ENCODE measurements at places on chromosomes 13 and 19.

DNA sequence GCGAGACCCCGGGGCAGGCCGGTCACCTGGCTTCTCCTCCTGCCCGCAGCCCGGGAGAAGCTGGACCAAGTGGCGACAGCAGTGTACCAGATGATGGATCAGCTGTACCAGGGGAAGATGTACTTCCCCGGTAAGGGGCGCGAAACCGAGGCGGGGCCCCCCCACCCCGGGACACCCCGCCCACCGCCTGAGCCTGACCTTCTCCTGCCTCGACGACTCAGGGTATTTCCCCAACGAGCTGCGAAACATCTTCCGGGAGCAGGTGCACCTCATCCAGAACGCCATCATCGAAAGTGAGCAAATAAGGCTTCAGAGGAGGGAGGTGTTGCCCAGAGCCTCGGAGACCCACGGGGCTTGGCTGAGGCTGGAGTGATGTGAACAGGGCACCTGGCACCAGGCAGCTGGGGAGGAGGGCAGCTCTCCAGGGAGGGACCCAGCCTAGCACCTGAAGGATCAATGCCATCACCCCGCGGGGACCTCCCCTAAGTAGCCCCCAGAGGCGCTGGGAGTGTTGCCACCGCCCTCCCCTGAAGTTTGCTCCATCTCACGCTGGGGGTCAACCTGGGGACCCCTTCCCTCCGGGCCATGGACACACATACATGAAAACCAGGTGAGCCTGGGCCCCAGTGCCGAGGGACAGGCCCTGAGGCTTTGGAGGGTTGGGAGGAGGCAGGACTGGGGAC lies 629 bp downstream of the IZUMO4 start:
- DNase-seq: no peak

DNA sequence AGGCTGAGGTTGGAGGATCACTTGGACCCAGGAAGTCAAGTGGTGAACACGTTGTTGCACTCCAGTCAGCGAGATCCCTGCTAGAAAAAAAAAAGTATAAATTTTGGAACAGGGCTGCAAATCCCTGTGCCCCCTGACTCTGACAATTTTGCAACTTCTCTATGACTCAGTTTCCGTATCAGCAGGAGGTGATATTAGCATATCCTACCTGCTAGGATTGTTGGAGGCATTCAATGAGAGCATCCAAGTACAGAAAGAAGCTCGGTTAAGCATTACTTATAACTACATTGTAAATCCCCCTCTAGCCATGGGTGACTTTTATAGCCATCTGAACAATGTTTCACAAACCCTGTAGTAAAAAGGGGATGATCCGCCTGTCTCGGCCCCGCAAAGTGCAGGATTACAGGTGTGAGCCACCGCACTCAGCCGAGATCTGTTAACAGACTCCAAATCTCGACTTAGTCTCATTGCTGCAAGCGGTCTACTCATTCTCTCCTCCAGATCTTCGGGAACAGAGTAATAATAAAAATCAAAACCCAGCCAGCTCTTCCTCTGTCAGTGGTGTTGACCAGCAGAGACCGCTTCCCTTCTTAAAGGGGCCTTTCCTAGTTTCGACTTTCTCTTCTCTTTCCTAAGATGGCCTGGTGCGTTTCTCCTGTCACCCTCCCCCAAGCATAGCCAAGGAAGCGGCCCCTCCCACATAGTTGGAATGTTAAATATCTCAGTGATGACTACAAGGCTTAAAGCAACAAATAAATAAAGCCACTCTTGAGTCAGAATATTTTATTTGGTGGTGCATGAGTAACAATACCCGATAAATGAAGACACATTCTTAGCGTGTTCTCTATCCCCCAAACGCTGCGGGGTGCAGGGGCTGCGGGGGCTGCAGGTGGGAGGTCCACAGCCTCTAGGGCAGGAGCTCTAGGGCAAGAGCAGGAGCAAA lies 10.3 kb upstream of the BICRA start:
- peak; percentile 94 for DNase-seq

DNA sequence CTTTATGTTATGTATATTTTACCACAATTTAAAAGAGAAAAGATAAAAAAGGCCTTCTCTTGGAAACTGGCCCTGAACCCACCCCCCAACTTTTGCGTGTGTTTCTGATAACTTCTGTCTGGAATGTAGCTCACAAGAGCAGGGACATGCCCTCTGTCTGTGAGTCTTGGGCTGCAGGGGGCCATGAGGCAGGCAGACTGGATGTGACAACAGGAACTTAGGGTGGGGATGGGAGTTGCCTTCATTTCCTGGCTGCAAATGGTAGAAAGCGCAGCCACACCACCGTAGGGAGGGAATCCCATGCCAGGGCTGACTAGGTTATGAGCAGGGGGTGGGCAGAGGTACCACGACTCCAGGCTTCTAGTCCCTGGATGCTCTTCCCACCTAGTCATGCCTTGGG lies 21.9 kb downstream of the CILP2 start:
- no peak for DNase-seq

GRCh38 chr13:73698859-73699258 lies 435.3 kb downstream of the KLF12 start:
- DNase-seq: no peak

- DNase-seq: peak; percentile 88
These were observed 193.6 kb downstream of the RAP2A start for GRCh38 chr13:97627566-97627965.

DNA sequence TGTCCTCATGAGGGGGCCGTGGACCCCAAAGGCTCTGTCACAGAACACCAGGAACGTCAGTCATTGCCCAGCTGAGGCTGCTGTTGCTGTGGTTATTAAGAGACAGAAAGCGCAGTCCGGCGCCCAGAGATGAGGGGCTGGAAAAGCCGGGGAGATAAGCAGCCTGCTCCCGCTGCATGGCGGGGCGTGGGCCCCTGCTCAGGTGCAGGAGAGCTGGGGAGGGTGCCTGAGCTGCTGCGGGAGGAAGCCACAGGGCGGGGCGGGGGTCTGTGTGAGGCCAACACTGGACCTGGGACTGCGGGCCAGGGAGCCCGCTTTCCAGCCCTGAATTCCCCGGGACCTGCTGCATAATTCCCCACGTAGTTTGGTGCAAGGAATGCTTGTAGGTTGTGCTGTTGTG lies 11.3 kb downstream of the SOX1 start:
- DNase-seq: no peak

GRCh38 chr13:99805361-99805760 lies 166.2 kb downstream of the ZIC5 start:
- no peak for DNase-seq

DNA sequence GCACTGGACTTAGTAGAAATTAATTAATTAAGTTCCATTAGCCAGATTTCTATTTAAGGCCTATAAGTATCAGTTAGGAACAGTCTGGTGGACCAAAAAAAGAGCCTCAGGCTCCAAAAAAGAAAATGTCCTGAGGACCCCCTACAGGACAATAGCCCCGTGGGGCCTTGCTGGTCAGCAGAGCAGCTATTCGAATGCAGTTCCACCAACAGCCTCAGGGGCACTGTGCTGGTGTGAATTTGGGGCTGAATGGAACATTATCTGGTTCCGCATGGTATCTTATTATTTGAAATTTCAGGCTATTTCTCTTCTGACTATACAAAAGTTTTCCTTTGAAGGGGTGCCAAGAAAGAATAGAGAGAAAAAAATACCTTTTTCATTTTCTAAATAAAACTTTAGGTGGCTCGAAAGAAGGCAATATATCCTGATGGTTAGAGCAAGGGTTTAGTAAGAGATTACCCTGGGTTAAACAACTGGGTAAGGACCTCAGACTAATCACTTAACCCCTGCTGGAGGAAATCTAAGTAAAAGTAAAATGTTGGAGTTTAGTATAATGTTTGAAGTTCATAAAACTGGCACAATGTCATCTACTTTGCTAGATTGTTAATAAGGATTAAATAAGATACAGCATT lies 147.2 kb downstream of the MIPEP start:
- DNase-seq: no peak

- DNase-seq: no peak
These were observed 6.2 kb downstream of the GPR4 start for GRCh38 chr19:45595814-45596213.

DNA sequence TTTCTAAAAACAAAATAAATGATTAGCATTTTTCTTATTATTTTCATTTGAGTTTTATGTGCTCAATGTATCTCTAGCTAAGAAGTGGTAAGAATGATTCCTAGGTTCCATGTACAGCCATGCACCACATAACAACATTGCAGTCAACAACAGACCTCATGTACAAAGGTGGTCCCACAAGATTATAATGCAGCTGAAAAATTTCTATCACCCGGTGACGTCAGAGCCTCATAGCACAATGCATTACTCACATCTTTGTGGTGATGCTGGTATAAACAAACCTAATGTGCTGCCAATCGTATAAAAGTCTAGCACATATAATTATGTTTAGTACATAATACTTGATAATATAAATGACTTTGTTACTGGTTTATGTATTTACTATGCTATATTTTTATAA lies 120.5 kb downstream of the SLC7A1 start:
- peak; percentile 77 for DNase-seq

- DNase-seq: no peak
These were observed 125.2 kb downstream of the KDM4B start for GRCh38 chr19:5093948-5094718.

DNA sequence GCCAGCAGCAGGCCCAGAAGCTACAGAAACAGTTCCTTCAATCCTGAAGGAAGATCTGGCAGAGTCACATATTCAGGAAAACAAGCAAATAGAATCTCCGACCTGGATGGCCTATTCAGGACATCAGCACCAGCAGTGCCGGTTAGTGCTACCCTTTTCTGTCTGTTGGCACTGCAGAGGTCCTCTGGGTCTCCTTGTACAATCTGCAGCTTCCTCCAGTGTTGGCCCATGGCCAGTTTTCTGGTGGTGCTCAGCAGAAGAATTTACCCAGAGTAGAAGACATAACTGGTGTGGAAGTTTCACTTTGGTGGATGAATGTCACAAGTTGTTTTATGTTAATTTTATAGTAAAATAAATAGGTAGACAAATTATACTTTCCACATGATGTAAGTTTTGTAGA lies 498.1 kb downstream of the COG6 start:
- no peak for DNase-seq

DNA sequence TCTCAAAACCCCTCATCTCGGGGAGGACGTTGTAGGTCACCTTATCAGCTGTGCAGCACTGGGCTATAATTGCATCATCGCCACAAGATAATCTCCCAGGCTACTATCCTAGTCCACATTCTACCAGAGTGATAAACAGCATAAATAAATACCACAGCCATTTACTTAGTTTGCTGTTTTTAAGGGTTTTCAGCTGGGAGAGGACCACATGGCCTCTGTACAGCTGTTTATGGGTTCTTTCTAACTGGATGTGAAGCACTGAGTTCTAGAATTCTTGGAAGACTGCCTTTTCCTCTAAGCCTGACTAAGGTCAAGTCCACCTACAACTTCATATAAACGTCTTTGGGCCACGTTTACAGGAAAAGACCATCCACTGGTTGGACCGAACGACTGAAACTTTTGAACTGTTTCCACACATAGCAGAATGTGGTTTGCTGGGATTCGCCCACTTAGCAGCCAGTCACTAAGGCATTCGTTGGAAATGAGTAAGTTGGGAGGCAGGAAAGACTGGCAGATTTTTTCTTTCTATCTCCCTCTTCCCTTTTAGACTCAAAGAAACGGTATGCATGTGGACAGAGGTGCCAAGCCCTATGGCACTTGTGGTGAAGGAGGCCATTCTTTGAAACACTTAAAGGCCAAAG lies 752.5 kb upstream of the SGCG start:
- no peak for DNase-seq

GRCh38 chr19:53644061-53644816 lies 12.4 kb downstream of the DPRX start:
- no peak for DNase-seq

DNA sequence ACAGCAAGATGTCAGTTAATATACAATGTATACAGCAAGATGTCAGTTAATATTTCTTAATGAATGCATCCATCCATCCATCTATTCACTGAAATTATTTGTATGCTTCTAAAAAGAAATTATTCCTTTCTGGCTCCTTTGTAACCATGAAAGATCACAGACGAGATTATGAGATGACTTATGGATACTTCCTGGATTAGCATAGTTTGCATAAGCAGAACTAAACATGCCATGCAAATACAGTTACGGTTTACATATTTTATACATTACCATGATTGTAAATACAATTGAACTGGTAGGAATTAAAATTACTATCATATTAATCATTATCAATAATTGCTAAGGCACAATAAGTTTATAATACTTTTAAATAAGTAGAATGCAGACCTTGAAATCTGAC lies 32.7 kb downstream of the NALCN start:
- no peak for DNase-seq

DNA sequence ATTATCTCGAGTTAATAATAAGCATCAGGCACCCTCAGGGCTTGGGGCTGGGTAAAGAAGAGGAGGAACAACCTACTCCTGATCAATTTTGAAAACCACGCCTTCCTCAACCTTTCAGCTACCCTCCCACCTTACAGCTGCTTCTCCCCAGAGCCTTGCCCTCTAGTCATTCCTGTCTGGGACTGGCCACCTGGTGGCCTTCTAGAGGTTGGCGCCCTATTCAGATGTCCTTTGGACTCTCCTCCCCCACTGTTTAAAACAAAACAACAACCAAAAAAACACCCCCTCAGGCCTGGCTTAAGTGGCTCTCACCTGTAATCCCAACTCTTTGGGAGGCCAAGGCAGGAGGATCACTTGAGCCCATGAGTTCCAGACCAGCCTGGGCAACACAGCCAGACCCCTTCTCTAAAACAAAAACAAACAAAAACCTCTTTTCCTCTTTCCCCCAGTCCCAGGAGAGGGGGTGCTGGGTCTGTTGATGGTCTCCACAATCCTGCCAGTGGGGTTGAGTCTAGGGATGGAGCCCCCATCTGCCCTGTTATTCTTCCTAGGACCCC lies 62.3 kb downstream of the CCDC70 start:
- no peak for DNase-seq

DNA sequence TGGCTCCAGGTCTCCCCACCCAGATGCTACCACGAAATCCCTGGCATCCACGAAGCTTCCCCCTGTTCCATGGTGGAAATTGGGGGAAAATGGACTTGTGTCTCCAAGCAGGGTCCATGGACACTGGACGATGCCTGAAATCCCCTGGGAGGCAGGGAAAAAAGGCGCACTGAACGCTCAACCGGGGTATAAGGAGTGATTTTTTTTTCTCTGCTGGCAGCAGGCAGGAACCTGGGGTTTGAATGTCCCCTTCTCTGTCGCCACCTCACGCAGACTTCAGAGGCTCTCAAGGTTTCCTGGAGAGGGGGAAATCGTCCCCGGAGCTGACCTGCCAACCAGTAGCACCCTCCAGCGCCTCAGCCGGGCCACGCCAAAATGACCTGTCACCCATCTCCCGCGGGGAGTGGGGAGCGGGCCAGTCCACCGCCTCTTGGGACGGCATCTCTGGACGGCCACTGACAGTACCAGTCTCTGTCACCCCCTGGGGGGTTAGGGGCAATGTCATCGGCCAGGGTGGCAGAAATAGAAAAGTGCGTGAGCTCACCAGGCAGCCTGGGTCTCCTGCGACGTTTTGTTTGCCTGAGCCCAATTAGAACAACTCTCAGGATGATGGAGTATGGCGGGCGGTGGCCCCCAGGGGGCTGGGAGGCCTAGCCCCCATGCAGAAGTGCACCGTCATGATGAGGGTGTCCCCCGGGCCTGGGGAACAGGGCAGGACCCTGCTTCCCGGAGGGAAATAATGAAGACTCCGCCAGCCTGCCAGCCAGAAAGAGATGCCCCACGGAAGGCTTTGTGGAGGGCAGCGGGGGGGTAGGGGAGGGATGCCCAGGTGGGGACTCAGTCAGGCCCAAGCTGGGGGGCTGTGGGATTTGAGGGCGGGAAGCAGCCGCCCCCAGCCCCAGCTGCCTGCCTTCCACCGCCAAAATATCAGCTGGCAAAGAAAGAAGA lies 2.6 kb downstream of the PTPRS start:
- DNase-seq: no peak

Data from fibroblast of skin of left quadriceps (primary cell).